HCEC 1CT (cell line): ENCODE measurements at places on chromosomes 16 and 17.

- no peak for DNase-seq
Measured at GRCh38 chr17:39027455-39028035, 60.3 kb upstream of the FBXO47 start.

GRCh38 chr16:50501986-50502615, 46.1 kb upstream of the NKD1 start:
- no peak for DNase-seq

DNA sequence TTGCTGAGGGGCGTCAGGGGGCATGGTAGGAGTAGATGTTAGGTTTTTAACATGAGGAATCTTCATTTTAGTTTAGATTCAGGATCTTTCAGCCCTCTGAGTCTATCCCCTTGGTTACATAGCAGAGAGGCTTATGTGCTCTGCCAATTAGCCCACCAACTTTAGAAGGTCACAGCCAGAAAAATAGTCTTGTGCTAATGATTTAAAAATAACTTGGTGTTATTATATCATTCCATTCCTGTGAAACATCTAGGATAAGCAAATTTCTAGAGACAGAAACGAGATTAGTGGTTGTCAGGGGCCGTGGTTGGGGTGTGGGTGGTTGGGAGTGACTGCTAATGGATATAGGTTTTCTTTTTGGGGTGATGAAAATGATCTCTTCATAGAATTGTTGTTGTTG, 183.7 kb downstream of the SNX29 start:
- peak; percentile 26 for DNase-seq

DNA sequence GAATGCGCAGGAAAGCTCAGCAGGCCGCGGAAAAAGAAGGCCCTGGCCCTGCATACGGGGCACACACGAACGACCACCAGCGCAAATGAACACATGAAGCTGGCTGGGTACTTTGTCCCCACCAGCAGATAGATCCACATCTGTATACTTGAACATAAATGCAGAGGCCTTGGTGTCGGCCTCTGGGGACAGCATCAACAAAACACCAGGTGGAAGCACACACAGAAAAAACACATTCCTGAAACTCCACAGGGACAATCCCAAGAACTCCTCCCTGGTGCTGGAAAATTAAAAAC, 606 bp upstream of the ZBTB4 start:
- DNase-seq = no peak

DNA sequence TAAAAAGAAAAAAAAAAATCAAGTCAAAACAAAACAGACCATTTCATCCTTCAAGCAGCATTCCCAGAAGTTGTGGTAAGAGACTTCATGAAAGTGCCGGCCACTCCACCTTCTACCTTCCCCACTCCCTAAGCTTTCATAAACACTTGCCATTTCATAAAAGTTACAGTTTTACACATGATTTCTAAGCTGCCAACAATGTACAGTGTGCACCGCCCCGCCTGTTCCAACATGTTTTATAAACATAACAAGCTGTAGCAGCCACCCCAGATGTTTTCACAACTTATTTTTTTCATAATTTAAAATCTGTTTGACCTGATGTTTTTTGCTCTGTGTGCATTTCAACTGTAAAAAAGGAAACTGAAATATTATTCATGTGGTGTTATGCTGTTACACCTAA, 608.1 kb downstream of the TOX3 start:
- DNase-seq = no peak

GRCh38 chr17:72887322-72887721, 205.2 kb downstream of the SLC39A11 start:
- no peak for DNase-seq

DNA sequence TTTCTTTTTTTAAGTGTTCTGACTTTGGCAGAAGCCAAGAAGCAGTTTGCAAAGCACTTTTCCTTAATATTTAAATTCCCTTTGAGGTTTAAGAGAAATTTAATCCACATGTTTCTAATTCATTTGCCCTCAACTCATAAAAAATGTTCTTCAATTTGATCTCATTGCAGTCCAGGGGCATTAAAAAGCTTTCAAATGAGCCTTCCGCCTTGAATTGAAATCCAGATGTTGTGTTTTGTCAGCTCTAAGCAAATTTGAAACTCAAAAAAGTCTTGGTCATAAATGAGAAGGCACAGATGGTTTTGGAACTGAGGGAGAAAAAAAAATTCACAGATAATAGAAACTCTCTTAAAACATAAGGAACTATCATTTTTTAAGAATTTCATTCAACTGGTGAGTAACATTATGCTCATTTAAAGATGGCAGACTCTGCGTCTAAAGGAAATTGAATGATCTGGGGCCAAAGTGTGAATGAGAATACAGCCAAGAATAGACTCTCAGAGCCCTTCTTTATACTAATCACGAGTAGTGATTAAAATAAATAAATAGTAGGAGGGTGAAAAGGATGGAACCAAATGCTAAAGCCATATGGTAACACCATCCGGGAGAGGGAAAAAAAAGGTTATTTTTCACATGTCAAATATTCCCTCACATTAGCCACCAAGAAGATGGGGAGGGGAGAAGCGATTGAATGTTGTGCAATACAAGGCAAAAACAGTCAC, 1304.7 kb downstream of the CDH8 start:
- DNase-seq = no peak

GRCh38 chr16:24116989-24117388, 139.1 kb upstream of the CACNG3 start:
- no peak for DNase-seq

DNA sequence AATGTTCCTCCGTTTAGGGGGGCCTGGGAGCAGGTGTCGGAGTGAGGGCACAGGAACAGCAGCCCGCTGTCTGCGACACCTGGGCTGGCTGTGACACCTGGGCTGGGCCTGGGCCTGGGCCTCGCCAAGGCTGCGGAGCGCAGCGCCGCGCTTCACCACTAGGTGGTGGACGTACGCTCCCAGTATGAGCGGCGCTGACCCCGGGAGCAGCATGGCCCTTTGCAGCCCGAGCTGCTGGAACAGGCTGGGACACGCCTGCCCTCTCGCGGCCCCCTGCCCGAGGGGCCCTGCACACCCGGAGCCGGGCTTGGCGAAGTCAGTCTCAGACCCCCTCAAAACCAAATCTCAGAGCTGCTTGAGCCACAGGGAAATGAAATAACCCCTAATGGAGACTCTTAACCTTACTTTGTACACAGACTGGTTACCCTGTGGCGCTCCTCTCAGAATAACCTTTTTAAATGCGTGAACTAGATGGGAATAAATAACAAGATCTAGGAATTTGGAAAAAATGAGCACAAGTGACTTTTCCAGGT, 38.6 kb upstream of the FA2H start:
- DNase-seq = peak; percentile 67

GRCh38 chr16:67148221-67148620, 2.6 kb downstream of the B3GNT9 start:
- no peak for DNase-seq

DNA sequence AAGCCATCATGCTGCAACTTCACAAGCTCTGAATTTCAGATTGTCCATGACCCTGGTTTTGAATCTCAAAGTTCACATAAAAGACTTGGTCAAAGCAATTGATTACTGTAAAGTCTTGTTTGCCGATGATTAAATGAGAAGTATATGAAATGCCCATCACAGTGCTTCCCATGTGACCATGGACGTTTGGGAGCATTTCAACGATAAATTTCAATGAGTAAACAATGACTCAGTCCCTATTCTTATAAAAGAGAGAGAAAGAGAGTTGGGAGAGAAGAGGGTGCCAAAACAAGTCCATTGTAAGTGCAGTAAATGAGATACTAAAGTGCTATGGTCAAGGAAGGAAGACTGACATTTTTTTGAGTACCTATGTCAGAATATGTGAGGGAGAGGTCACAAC, 276.9 kb downstream of the SOX9 start:
- peak; percentile 73 for DNase-seq

GRCh38 chr16:84166796-84167695, 19.8 kb downstream of the TAF1C start:
- DNase-seq = no peak

DNA sequence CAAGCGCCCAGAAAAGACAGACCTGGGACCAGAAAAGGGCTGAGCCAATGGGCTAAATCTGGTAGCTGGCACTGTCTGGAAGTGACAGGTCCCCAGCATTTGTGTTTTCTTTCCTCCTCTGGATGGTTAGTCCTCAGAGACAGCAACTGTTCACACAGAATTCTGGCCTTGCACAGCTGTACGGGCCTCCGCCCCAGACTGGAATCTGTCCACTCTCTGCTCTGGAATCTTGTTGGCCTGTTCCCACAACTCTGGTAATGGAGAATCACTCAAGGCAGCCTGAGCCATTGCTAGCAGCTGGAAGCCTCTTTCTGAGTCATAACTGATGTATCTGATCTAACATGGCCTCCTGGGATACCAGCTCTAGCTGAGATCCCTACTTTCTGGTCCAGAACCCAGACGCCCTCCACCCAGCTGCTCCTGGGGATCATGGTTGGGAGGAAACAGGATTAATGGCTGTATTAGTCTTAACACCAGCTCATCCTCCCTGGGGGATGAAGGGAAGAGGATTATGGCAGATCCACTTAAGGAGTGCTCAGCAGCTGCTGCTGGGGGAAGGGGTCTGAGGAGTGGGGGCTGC, 9.1 kb downstream of the ZNF668 start:
- peak; percentile 97 for DNase-seq

DNA sequence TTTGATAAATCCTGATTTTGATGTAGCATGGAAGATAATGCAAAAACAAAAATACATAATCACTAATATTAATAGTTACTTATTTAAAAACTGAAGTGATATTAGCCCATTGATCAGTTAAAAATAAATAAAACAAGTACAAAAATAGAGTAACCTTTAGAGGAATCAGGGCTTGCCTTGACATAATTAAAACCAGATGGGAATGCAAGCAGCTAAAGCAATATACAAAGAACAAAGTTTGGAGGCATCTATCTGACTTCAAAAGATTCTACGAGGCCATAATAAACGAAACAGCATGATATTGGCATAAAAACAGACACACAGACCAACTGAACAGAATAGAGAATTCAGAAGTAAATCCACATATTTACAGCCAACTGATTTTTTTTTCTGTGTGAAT, 15.0 kb upstream of the HEATR3 start:
- peak; percentile 12 for DNase-seq

- no peak for DNase-seq
Measured at GRCh38 chr17:79072544-79072943, 2.1 kb upstream of the ENGASE start.

- DNase-seq = peak; percentile 41
Measured at GRCh38 chr17:16352303-16352666, 984 bp downstream of the CENPV start.

DNA sequence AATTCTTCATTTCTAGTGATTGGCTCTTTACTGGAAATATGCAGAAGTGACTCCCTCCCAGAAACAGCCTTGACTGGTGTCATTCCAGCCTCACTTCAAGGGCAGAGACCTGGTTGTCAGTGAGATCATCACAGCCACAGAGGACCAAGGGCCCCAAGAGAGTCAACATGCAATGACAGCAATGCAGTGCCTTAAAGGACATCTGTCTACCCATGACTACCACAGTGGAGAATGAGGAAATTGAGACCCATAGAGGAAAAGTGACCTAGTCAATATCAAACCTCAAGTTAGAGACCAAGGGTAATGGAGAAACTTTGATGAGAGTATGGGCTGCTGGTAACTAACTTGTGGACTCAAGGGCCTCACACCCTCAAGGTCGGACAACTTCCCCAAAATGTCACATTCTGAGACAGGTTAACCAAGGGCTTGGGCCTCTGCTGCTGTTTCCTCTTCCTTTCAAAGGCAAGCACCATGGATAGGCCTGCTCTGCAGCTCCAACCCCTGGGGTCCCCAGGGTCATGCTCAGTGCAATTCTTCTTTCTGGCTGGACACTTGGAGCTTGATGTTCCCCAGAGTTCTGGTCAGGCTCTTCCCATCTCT, 11.3 kb downstream of the NOG start:
- no peak for DNase-seq

DNA sequence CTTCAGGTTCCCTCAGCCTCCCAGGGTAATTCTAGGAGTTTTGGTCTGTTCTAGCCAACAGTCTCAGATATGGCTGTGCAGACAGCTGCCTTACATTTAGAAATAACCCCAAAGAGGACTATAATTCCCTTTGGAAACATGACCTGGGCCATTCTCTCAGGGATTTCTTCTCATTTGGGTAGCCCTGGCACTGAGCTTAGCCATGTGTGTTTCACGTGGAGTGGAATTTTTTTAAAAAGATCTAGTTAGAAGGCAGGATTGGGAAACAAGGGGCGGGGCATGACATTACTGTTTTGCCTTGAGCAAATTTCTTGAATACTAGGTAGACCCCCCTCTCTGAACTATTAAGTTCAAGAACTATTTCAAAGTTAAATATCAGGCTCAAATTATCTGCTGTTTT, 29.6 kb upstream of the MRC2 start:
- peak; percentile 49 for DNase-seq

DNA sequence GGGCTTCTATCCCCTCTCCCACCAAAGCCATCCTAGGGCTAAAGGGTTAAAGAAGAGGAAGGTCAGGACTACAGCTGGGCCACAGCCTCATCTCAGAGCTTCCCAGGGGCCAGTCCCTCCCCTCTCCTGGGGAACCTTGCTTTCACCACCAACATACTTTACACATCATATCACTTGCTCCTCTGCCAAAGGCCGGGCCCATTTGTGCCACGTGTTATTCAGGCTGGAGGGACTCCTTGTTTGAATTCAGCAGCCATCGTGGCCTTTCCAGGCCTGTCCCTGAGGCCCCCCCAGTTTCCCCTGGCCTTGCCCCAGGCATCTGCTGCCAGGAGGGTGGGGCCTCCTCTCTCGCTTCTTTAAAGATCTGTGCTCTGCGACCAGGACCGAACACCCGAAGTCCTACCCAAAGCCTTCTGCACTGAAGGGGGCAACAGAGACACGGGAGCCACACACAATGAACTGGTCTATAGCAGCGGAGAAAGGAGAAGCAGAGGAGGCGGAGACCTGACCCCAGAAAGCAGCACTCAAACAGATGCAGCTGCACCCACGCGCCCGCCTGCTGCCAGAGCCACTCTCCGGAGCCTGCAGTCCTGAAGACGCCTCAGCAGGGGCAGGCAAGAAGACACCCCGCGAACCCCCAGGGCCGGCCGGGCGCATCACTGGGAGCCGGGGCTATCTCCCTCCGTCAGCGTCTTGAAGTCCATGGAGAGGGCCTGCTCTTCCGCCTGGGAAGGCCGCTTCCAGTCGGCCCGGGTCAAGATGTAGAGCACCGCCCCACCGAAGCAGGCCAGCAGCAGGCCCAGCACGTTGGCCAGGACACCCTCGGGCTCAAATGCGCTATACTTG, 12.1 kb downstream of the CYB561 start:
- DNase-seq = peak; percentile 89

DNA sequence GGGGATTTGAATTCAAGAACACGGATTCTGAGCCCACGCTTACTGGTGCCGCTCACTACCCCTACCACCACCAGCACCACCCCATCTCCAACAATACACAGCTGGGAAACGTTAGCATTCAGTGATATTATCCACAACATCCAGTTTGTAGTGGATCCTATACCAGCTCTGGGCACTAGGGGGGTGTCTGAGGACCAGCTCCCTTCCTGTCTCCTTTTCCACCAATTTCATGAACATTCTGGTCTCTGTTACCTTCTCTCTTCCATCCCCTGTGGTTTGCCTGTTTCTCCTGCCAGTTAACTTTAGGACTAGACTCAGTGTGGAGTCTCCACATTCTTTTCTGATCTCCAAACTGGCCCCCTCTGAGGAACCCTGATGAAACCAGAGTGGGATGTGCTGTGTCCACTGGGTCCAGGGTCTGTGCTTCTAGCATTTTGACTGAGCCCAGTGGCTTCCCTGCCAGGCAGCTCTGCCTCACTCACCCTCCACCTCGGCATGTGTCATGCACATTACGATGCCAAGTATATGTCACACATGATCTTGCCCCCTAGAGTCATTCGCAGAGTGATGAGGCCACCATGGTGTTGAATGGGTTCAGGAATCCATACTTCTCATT, 187.0 kb upstream of the CDH13 start:
- no peak for DNase-seq
